Cardiac septum (tissue), 1 donor: ENCODE measurements at places on chromosomes 16 and 17. TPM values are rescaled to one million over a fixed set of nuclear protein-coding genes. Genes with fewer than 3 reads are reported as not detected.

GRCh38 chr17:71099003-71099714, 929.8 kb downstream of the KCNJ2 start:
- no peak for DNase-seq

- no peak for DNase-seq
Measured at GRCh38 chr17:27548369-27548768, 82.6 kb upstream of the LGALS9 start.

GRCh38 chr17:60926466-60927183, 249.0 kb downstream of the BCAS3 start:
- no peak for DNase-seq

GRCh38 chr16:75083813-75084212, 32.8 kb downstream of the LDHD start:
- no peak for DNase-seq

GRCh38 chr16:69563605-69564580, 1.9 kb upstream of the NFAT5 start:
- DNase-seq: no peak

DNA sequence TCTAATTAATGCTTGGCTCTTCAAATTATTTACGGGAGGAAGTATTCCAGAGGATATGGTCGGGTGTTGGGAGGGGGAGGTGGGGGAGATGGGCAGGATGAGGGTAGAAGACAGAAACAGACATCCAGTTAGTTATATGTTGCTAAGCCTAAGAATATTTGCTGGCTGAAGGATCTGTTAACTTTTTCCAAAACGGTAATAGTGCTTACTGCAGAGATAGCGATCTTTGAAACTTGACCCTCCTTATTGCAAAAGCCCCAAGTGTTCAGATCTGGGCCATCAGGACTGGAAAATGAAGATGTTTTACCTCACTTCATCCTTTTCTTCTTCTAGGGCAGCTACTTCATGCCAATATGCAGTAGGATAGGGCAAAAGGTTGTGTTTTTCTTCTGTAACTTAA, 27.0 kb upstream of the MMD start:
- no peak for DNase-seq

- DNase-seq: no peak
Measured at GRCh38 chr16:11170696-11171447, 85.1 kb downstream of the SOCS1 start.

GRCh38 chr17:67680445-67681224, 37.1 kb upstream of the NOL11 start:
- DNase-seq: no peak

Gene RBFOX1
- 27.1 TPM for total RNA-seq

- DNase-seq: peak; percentile 75
Measured at GRCh38 chr16:72847187-72848027, 200.5 kb downstream of the ZFHX3 start.

- DNase-seq: no peak
Measured at GRCh38 chr16:67158637-67159600, 790 bp downstream of the TRADD start.

DNA sequence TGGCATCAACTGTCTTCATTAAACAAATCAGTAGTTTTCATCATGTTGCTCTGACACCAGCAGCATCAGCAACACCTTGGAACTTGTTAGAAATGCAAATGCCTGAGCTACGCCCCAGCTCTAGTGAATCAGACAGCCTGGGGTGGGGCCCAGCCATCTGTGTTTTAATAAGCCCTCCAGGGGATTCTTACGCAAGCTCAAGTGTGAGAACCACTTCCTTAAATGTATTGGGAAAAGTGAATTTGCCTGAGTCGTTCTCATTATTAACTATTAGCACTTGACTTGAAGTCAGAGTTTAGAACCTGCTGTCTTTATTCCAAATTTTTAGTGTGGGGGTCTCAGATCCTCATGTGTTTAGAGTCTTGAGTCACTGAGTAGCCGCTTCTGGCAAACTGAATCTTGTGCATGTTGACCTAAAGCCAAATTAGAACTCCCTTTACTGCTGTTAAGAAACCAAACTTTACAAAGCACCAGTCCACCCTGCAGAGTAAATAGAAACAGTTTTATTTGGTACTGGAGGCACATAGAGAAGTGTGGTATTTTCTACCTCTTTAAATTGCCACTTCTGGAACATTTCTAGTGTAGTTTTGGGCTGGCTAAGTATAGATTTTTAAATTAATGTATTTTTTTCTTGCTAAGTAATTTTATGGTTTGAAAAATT, 137.4 kb upstream of the COX10 start:
- no peak for DNase-seq

- DNase-seq: no peak
Measured at GRCh38 chr17:35666967-35667532, 64.4 kb upstream of the RASL10B start.

GRCh38 chr17:48543107-48543853, 1.6 kb downstream of the HOXB2 start:
- DNase-seq: peak; percentile 72

DNA sequence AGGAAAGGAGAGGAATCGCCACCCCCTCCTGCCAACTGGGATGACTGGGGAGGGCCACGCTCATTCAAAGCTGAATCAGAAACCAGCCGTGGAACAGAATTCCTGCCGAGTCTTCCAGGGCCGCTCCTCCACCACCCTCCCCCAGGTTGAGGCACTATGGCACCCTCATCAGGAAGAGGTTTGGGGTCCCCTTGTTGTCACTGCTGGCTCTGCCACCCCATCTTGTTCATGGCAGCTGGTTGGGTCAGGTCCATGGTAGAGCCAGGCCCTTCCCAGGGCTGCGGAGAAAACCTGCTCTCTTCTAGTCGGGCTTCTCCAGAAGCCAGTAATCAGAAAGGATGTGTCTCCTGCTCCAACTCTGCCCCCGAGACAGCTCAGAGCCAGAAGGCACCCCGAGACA, 41.8 kb downstream of the KCNJ12 start:
- DNase-seq: no peak

GRCh38 chr17:42386777-42387657, 1.2 kb downstream of the STAT3 start:
- no peak for DNase-seq

DNA sequence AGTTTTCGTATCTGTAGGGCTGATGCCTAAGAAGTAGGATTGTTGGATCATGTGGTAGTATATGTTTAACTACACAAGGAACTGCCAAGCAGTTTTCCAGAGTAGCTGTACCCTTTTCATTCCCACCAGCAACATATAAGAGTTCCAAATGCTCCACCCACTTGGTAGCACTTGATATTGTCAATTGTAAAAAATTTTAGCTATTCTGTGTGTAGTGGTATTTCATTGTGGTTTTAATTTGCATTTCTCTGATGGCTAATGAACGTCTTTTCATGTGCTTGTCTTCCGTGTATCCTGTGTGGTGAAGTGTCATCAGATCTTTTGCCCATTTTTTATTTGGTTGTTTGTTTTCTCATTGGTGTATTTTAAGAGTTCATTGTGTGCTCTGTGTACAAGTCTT, 69.7 kb downstream of the TANC2 start:
- no peak for DNase-seq
